ENCODE measurements at places on chromosomes 3 and 15. TPM values are rescaled to one million over a fixed set of nuclear protein-coding genes. Genes with fewer than 3 reads are reported as not detected.

GRCh38 chr3:121411523-121411922, 134.3 kb downstream of the POLQ start:
- no peak for DNase-seq

Gene CIP2A
- 0.40 TPM for total RNA-seq

Gene CADPS
- total RNA-seq = 22.7 TPM

- no peak for DNase-seq
These were observed 15.9 kb upstream of the MRPL3 start for GRCh38 chr3:131518680-131519079.

DNA sequence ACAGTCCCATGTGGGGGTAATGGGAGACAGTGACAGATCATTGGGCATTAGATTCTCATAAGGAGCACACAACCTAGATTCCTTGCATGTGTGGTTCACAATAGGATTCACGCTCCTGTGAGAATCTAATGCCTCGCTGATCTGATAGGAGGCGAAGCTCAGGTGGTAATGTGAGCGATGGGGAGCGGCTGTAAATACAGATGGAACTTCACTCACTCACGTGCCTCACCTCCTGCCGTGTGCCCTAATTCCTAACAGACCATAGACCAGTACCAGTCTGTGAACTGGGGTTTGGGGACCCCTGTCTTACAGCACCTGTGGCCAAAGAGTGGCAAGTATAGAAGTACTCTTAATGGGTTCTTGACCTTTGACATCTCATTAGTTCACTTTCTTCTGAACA, 554.7 kb downstream of the FOXP1 start:
- no peak for DNase-seq

Measured in transverse colon (tissue), 4 donors.